Spinal cord (tissue), 10 donors: ENCODE measurements at places on chromosomes 5 and 9. TPM values are rescaled to one million over a fixed set of nuclear protein-coding genes. Genes with fewer than 3 reads are reported as not detected.
A peak's percentile ranks its signal among the peaks of the same experiment; 100 is the strongest.

The CCDC152 gene
- total RNA-seq = 5.9 TPM

GRCh38 chr5:174777111-174777510, 52.7 kb downstream of the MSX2 start:
- peaks cover 2% of the 10 kb centered on the region for H3K27me3 ChIP-seq
- H3K4me3 ChIP-seq = no peak overlapping the region
- H3K27ac ChIP-seq = no peak overlapping the region

GRCh38 chr5:75052192-75053053, at the start of gene GCNT4:
TSS of gene GCNT4 (minus strand) at chr5:75052558. CDS start at chr5:75030037, 22,521 bp downstream.
- peaks cover 23% of the 10 kb centered on the region for H3K27me3 ChIP-seq
- H3K36me3 ChIP-seq = no peaks in the 10 kb centered on the region
- DNase-seq = peak; percentile 21
- H3K4me3 ChIP-seq = peak within 1 kb of the TSS; percentile 57

GRCh38 chr9:111525056-111525977, at the start of gene ZNF483:
TSS of gene ZNF483 (plus strand) at chr9:111525179. CDS start at chr9:111527396, 2,217 bp downstream.
- peaks cover 8% of the 10 kb centered on the region for H3K4me1 ChIP-seq
- H3K27me3 ChIP-seq = peaks cover 2% of the 10 kb centered on the region
- H3K36me3 ChIP-seq = peaks cover 2% of the 10 kb centered on the region
- peak within 1 kb of the TSS; percentile 11 for H3K27ac ChIP-seq

DNA sequence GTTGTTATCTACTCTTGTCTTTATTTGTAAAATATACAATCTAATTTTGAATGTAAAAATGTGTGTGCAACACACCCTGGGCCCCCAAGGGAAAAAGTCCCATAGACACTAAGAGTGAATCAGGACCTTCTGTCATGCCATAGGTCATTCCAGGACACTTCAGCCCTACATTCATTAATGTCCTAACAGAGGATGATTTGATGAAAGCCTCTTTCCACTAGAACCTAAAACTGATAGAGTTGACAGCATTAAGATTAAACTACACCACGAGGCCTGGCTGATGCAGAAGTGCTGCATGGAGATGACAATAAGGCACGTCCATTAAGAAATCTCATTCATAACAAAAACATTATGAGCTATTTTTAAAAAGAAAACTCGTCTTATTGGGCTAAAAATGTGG, 46.2 kb downstream of the FRMD3 start:
- H3K27me3 ChIP-seq = no peaks in the 10 kb centered on the region
- no peaks in the 10 kb centered on the region for H3K4me1 ChIP-seq
- H3K4me3 ChIP-seq = no peak overlapping the region
- H3K27ac ChIP-seq = no peak overlapping the region
- H3K36me3 ChIP-seq = no peaks in the 10 kb centered on the region

The CRHBP gene
- 1.0 TPM for total RNA-seq

- no peak for DNase-seq
- H3K27ac ChIP-seq = no peak overlapping the region
- no peaks in the 10 kb centered on the region for H3K4me1 ChIP-seq
- H3K36me3 ChIP-seq = no peaks in the 10 kb centered on the region
- H3K4me3 ChIP-seq = no peak overlapping the region
- no peaks in the 10 kb centered on the region for H3K27me3 ChIP-seq
Measured at GRCh38 chr5:107464876-107465275, 205.9 kb downstream of the EFNA5 start.

DNA sequence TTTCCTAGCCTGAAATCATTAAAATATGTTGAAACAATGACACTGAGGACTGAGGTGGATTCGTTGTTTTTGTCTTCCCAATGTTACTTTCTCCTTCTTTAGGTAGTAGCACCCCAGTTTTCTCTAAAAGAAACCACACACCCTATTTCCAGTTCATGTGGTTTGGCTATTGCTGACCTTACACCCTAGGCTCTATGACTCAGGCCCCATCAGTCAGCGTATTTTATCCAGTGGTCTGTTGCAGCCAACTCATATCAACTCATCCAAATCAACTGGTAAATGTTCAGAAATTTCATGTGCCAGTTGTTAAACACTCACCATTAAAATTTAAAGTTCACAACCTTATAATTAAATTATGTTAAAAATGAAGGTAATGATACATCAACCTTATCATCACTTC, 44.6 kb upstream of the NFIB start:
- no peak overlapping the region for H3K27ac ChIP-seq
- H3K4me1 ChIP-seq = peaks cover 6% of the 10 kb centered on the region
- H3K27me3 ChIP-seq = no peaks in the 10 kb centered on the region
- no peak overlapping the region for H3K4me3 ChIP-seq
- no peaks in the 10 kb centered on the region for H3K36me3 ChIP-seq

DNA sequence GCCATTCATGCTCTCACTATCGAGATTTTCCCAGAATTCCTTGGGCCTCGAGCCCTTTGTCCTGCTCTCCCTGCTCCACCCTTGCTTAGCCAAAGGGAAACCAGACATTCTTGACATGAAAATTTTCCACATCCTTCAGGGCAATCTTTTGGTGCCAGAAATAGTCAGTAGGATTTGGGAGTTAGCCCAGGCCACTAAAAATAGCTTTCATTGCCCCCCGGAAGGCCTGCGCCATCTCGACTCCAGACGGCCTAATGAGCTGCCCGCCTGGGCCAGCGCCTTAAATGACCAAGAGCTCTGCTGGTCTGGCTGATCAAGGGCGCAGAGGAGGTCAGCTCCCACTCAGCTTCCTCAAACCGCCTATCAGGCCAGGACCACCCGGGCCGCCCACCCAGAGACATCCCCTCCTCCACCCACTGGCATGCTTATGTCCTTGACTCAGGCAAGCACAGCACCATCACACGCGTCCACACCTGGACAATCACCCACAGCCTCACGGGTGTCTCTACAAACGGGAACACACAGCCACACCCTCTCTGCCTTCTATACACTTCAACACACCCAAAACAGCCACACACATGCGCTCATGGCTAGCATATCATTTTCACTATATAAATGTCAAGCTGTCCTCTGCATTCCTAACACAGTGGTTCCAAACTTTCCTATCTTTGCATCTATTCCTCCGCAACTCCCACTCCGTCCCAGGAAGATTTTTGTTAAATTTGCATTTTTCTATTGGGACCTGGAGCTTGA, 20.9 kb downstream of the DUSP1 start:
- no peak for DNase-seq
- no peaks in the 10 kb centered on the region for H3K36me3 ChIP-seq
- no peak overlapping the region for H3K4me3 ChIP-seq
- no peaks in the 10 kb centered on the region for H3K27me3 ChIP-seq
- no peak overlapping the region for H3K27ac ChIP-seq

DNA sequence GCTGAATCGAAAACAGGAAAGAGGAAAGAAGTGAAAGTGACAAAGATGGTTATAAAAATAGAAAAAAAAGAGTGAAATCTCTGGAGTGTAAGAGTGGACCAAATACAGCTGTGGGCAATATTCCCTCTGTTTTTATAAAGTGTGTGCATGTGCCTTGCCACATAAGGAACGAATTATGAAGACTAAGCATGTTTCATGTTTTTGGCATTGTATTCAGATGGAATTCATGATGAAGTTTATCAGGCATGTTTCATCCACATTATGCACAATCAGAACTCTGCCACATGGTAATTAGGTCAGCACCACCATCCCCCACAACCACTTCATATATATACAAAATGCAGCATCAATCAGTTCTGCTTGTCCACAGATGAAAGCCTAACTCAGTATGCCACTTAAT, 348.0 kb downstream of the ZNF608 start:
- no peak overlapping the region for H3K27ac ChIP-seq
- H3K4me3 ChIP-seq = no peak overlapping the region
- no peaks in the 10 kb centered on the region for H3K36me3 ChIP-seq
- no peak for DNase-seq

- H3K4me1 ChIP-seq = no peaks in the 10 kb centered on the region
- DNase-seq = no peak
Measured at GRCh38 chr9:27442464-27442863, 81.6 kb upstream of the IFNK start.

- H3K4me3 ChIP-seq = no peak overlapping the region
- H3K27me3 ChIP-seq = no peaks in the 10 kb centered on the region
- no peak for DNase-seq
- no peaks in the 10 kb centered on the region for H3K36me3 ChIP-seq
- H3K4me1 ChIP-seq = peaks cover 2% of the 10 kb centered on the region
- no peak overlapping the region for H3K27ac ChIP-seq
Measured at GRCh38 chr9:115195912-115196311, 78.0 kb upstream of the TNC start.

- no peaks in the 10 kb centered on the region for H3K36me3 ChIP-seq
- no peak overlapping the region for H3K27ac ChIP-seq
- H3K4me1 ChIP-seq = no peaks in the 10 kb centered on the region
- H3K27me3 ChIP-seq = no peaks in the 10 kb centered on the region
Measured at GRCh38 chr5:82911910-82912309, 165.3 kb downstream of the TMEM167A start.

DNA sequence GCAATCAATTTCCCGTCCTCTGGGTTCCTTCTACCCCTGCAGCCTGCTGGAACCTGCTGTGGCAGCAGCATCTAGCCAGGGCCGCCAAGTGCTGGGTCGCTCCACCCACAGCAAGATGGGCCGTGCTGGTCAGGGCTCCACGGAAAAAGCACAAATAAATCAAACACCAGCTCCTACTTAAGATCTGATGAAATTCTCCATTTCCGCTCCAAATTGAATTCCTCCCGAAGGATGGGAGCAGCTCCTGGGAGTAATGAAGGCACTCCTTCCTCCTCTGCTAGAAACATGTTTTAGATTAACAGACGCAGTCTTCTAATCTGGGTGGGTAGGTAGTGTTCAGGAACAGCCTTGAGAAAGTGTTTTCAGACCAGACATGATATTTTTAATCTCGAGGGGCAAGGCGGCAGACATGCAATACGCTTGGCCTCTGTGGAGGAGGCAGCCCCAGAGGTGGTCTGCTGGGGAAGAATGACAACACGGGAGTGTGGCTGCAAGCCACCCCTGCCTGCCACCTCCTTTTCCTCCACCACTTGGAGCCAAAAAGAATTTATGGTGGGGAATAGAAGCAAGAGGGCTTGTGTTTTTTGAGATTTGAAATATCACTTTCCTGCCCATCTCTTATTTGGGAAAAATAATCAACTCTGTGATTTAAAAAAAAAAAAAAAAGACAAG, 194.1 kb downstream of the AOPEP start:
- peak overlapping the region; percentile 88 for H3K27ac ChIP-seq
- H3K27me3 ChIP-seq = no peaks in the 10 kb centered on the region
- peaks cover 46% of the 10 kb centered on the region for H3K4me1 ChIP-seq
- no peak overlapping the region for H3K4me3 ChIP-seq
- peak; percentile 39 for DNase-seq
